Activated CD4-positive, alpha-beta T cell treated with anti-CD3 and anti-CD28 coated beads, Interleukin-2, amount 10 ng/mL, durations not matched to agents 24 days and 14 days (primary cell): ENCODE measurements at places on chromosomes 2 and 18.
A peak's percentile ranks its signal among the peaks of the same experiment; 100 is the strongest.

DNA sequence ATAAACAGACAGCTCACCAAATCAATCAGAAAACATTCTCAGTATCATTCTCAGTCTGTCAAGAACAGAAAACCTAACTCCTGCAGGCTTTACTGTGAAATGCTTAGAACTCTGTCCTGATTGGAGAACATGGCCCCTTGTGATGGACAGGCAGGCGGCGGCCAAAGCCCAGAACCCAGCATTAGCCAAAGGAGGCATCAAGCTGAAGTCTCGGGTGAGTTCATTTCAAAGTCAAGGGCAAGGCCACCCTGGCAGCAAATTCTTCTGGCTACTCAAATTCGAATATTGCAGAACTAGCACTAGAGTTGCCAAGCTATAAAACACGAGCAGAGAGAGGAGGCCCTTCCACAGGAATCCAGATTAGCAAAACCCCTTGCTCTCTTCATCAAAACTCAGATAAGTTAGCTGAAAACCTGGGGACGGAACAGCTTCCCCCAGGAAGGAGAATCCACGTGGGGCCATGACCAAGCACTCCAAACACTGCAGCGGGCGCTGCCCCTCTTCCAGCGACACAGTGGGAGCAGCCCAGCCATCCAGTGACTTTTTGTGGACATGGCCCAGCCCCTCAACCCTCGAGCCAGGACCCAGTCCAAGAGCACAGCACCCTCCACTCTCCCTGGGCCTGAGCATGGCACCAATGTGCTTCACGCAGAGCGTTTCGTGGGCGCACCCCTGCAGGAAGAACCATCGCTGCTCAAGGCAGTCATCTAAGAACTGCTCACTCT, 98.6 kb downstream of the HDAC4 start:
- H3K27me3 ChIP-seq: no peaks in the 10 kb centered on the region
- H3K4me3 ChIP-seq: no peak overlapping the region
- DNase-seq: no peak
- H3K36me3 ChIP-seq: peaks cover 3% of the 10 kb centered on the region
- H3K27ac ChIP-seq: no peak overlapping the region
- peaks cover 45% of the 10 kb centered on the region for H3K4me1 ChIP-seq

DNA sequence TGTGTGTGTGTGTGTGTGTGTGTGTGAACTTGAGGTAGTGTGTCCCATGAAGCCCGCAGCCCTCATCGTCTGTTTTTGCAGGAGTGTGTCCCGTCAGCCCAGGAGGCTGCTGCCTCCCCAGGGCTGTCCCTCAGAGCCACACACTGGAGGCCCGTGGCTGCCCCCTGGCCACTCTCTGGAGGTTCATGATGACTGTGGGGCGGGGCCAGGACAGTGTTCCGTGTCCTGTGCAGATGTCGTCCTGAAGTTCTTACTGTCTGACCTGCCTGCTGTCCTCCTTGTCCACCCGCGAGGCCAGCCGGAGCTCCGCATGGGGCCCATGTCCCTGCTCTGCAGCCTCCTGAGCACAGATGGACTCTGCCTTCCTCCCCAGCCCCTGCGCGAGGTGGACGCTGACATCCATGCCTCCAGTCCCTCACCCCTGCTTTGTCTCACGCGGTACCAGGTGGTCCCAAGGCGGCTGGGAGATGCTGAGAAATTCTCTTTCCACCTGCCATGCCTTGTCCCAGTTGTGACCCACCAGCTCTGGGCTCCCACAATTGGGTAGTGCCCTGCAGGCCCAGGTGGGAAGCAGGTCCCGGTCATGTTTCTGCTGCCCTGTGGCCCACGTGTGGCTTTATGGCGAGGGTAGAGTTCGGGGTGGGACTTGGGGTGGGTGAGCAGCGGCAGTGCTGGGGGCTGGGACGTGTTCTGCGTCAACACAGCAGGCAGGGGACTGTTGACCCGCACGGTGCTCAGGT, 92.8 kb downstream of the NFATC1 start:
- DNase-seq: no peak
- no peaks in the 10 kb centered on the region for H3K27me3 ChIP-seq
- peaks cover 27% of the 10 kb centered on the region for H3K36me3 ChIP-seq
- no peak overlapping the region for H3K27ac ChIP-seq
- no peak overlapping the region for H3K4me3 ChIP-seq

- no peaks in the 10 kb centered on the region for H3K36me3 ChIP-seq
- H3K4me1 ChIP-seq: no peaks in the 10 kb centered on the region
- no peak overlapping the region for H3K4me3 ChIP-seq
- DNase-seq: no peak
These were observed 246.5 kb downstream of the GBX2 start for GRCh38 chr2:235921508-235922191.

- H3K27me3 ChIP-seq: no peaks in the 10 kb centered on the region
- no peaks in the 10 kb centered on the region for H3K4me1 ChIP-seq
- no peak for DNase-seq
These were observed 390.4 kb downstream of the SOX11 start for GRCh38 chr2:6082625-6083018.

DNA sequence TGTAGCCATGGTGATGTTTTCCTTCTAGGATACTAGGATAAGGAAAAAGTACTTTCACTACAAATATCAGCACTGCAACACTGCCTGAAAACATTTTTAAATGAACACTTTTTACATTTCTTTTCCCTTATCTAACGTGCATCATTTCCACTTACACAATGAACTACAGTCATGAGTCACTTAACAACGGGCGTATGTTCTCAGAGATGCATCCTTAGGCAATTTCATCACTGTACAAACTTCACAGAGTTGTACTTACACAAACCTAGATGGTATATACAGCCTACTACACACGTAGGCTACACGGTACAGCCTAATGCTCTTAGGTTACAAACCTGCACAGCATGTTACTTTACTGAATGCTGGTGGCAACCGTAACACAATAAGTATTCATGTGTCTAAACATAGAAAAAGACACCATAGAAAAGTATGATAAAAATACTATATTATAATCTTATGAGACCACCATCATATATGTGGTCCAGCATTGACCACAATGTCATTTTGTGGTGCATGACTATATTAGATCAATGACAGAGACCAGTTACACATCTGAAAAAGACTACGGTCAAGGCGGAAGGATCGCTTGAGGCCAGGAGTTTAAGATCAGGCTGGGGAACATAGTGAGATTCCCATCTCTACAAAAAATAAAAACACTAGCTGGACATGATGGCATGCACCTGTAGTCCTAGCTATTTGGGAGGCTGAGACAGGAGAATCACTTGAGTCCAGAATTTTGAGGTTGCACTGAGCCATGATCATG, 39.8 kb downstream of the WDR33 start:
- no peak overlapping the region for H3K4me3 ChIP-seq
- peaks cover 16% of the 10 kb centered on the region for H3K4me1 ChIP-seq
- peaks cover 24% of the 10 kb centered on the region for H3K36me3 ChIP-seq
- peak overlapping the region; percentile 66 for H3K27ac ChIP-seq

DNA sequence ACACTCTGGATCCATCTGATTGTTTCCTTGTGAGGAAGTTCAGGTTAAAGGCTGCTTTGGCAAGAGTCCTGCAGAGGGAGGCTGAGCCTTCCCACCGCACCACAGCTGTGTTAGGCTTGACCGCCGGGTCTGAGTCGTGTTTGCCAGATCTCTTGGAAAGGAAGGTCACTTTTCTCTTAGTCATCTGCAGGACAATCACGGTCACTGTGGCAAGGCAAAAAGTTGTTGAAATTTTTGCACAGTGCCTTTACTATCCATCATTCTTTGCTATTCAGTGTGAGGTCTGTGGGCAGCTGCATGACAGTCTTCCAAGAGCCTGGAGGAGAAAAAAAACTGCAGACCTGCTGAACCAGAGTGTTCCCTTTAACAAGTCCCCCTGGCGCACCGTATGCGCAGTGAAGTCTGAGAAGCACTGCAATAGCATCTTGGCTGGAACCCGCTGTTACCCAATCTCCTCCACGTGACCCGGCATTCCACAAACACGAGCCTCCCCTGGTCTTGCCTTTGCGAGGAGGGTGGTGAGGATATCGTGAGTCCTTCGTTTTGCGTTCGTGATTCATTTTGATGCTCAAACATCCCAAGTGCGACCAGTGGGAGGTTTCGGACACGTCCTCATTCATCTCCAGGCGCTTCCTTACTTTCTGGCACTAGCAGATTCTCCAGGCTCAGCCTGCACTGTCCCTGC, 23.0 kb downstream of the BIN1 start:
- H3K27ac ChIP-seq: peak overlapping the region; percentile 84
- no peak for DNase-seq
- peaks cover 2% of the 10 kb centered on the region for H3K27me3 ChIP-seq
- no peaks in the 10 kb centered on the region for H3K36me3 ChIP-seq
- peak overlapping the region; percentile 47 for H3K4me3 ChIP-seq

- H3K27me3 ChIP-seq: no peaks in the 10 kb centered on the region
- H3K27ac ChIP-seq: no peak overlapping the region
- H3K36me3 ChIP-seq: no peaks in the 10 kb centered on the region
- no peak for DNase-seq
- H3K4me1 ChIP-seq: no peaks in the 10 kb centered on the region
- H3K4me3 ChIP-seq: no peak overlapping the region
These were observed 99.2 kb downstream of the PTPRM start for GRCh38 chr18:7666195-7666776.

DNA sequence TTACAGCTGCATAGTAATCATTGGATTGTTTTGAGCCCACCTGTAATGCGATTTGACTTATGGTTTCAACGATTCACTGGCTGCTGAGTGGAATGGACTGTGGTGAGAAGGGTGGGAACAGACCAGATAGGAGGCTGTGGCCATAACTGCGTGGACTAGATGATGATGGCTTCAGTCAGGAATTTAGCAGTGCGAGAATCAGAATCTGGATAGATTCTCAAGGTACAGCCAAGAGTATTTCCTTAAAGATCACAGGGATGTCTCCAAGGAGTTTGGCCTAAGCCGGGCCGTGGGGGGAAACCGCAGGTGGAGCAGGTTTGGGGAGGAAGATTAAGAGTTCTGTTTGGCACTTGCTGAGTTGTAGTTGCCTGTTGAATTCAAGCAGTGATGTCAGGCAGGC, 44.0 kb upstream of the CHMP1B start:
- H3K4me1 ChIP-seq: no peaks in the 10 kb centered on the region
- no peak overlapping the region for H3K4me3 ChIP-seq
- no peak for DNase-seq

DNA sequence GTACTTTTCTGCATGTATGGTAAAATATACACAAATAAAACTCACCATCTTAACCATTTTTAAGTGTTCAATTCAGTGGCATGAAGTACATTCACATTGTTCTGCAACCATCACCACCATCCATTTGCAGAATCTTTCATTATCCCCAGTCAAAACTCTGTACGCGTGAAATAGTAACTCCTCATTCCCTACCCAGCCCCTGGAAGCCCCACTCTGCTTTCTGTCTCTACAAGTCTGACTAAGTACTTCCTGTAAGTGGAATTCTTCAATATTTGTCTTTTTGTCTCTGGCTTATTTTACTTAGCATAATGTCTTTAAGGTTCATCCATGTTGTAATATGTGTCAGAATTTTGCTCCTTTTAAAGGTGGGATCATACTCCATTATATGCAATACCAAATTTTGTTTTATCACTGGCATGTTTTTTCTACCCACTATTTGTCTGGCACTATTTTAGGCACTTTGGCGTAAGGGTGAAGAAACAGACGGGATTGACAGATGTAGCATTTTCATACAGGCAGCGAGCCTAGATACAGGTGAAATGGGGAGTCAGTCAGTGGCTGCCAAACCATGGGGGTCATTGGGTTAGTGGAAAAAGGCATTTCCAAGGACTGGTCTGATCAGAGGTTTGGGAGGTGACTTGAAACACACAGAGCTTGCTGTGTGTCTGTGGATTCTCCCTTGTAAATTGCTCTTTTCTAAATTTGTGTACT, 163.2 kb upstream of the MYCN start:
- no peaks in the 10 kb centered on the region for H3K36me3 ChIP-seq
- H3K27me3 ChIP-seq: peaks cover 5% of the 10 kb centered on the region
- H3K4me3 ChIP-seq: no peak overlapping the region
- H3K4me1 ChIP-seq: no peaks in the 10 kb centered on the region
- no peak for DNase-seq

GRCh38 chr2:220756653-220757052, 815.5 kb downstream of the EPHA4 start:
- no peaks in the 10 kb centered on the region for H3K27me3 ChIP-seq
- no peaks in the 10 kb centered on the region for H3K4me1 ChIP-seq
- H3K36me3 ChIP-seq: no peaks in the 10 kb centered on the region
- H3K27ac ChIP-seq: no peak overlapping the region

- no peaks in the 10 kb centered on the region for H3K36me3 ChIP-seq
- no peak overlapping the region for H3K4me3 ChIP-seq
- H3K27ac ChIP-seq: no peak overlapping the region
- DNase-seq: no peak
- no peaks in the 10 kb centered on the region for H3K27me3 ChIP-seq
These were observed 40.8 kb upstream of the FRZB start for GRCh38 chr2:182907081-182907830.

DNA sequence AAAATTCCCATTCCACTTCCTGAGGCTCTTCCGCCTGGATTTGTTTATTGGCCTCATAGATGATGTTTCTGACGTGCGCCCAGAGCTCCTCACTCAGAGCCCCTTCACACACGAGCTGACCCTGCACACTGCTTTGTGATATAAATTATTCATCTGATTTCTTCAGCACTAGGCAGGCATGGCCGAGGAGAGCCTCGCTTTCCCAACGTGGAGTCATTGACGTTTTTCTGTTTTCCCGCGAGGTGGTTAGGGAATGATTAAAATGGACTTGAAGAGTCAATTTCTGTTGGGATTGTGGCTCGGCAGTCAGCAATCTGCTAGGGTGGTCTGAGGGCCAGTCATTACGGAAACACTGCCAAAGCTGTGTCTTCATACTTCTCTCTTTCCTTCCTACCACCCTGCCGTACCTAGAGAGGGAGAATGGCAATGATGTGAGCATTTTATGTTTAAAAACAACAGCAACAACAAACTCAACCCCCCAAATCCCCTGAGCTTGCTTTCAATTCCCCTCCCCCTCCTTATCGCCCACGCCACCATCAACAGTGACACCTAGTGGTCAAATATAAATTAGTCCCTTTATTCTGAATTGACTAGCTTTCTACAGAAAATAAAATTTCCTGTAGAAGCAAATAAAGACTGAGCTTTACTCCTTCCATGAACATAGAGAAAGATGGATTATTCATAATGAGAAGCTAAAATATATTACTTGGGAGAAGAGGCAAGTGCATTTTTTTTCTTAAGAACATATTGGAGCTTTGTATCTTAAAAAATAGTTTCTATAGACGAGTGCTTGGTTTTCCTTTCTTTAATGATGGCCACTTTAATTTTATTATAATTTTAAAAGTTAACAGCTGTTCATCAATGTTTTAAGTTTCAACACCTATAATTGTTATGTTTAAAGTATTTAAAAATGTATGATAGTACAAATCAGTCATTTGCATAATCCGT, 285.1 kb downstream of the MTX2 start:
- H3K4me3 ChIP-seq: peak overlapping the region; percentile 80
- no peaks in the 10 kb centered on the region for H3K36me3 ChIP-seq
- peak; percentile 70 for DNase-seq
- no peak overlapping the region for H3K27ac ChIP-seq
